ENCODE measurements at places on chromosomes 12 and 14. TPM values are rescaled to one million over a fixed set of nuclear protein-coding genes. Genes with fewer than 3 reads are reported as not detected.

OR11G2 gene
- not detected for total RNA-seq

RERG gene
- 0.22 TPM for total RNA-seq

TFCP2 gene
- 19.6 TPM for total RNA-seq

FAM177A1 gene
- total RNA-seq: 83.6 TPM

SLCO1B1 gene
- 0.42 TPM for total RNA-seq

SYNDIG1L gene
- total RNA-seq: not detected

NPFF gene
- not detected for total RNA-seq

RNFT2 gene
- total RNA-seq: 2.2 TPM

GTF2A1 gene
- 12.7 TPM for total RNA-seq

SAMD4A gene
- 6.4 TPM for total RNA-seq

CCT2 gene
- total RNA-seq: 306 TPM

E2F7 gene
- total RNA-seq: 8.3 TPM

PLD4 gene
- not detected for total RNA-seq

LALBA gene
- total RNA-seq: not detected
